ENCODE measurements at places on chromosomes 2 and 18.
A peak's percentile ranks its signal among the peaks of the same experiment; 100 is the strongest.

- no peak for DNase-seq
Observed at GRCh38 chr18:154151-154550, 4.2 kb upstream of the USP14 start.

DNA sequence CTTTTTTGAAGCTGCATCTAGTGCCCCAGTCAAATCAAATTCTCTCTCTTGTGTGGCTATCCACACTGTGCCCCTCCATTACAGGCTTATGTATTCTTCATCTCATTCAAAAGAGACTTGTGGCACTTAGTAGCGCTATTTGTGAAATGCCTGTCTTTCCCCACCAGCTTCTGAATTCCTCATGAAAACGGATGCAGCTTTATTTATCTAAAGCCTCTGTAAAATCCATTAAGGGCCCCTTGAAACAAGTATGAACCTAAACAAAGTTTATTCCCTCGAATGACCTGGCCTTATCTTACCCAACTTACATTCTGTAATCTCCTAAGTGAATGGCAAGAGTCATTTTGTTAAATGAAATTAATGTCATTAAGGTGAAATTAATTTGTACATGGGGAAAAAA lies 417.4 kb upstream of the PIK3C3 start:
- DNase-seq, result no peak

- no peak for DNase-seq
Observed at GRCh38 chr2:157900203-157900602, 24.1 kb upstream of the ACVR1 start.

GRCh38 chr2:148899638-148900318 lies 24.8 kb downstream of the KIF5C start:
- no peak for DNase-seq

- no peak for DNase-seq
Observed at GRCh38 chr2:234683950-234684349, 187.1 kb upstream of the ARL4C start.

DNA sequence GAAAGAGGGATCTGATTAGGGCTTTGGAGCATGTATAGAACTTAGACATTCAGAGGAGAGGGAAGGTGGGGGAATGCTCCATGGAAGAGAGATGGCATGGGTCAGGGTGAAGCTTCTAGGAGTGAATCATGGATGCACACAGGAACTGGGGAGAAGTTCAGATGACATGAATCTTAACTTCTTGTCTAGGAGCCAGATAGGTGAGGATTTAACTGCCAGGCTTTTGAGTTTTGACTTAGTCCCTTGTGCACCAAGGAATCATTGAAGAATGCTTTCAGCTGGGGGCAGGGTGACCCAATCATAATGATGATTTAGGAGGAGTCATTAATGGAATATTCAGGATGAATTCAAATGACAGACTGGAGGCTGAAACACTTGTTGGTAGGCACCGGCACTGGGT lies 48.7 kb downstream of the ACYP2 start:
- no peak for DNase-seq

DNA sequence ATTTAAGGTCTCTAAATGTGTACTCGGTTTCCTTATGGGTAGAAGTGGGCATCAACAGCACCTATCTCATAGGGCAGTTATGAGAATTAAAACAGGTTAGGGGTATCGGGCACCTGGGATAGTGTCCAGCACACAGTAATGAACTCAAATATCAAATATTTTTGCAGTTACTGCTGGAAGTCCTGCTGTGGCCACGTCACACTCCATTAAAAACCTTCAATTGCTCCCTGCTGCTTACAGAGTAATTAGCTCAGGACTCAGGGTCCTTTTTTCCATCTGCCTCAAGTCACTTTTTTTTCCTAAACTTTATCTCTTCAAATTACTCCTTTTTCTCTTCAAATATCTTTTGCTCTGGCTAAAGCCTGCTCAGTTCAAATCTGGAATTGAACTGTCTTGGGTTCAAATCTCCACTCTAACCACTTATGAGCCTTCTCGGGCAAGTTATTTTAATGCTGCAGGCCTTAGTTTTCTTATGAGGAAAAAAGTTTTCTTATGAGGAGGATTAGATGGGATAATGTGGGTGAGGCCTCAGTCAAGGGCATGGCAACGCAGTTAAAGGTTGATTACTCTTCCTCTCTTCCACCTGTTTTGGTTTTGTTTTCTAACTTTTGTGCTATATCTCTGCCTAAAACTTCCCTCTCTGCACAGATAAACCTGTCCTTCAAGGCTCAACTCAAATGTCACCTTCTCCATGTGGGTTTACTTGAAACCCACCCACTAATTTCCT lies 36.6 kb downstream of the SPRED2 start:
- DNase-seq, result no peak

DNA sequence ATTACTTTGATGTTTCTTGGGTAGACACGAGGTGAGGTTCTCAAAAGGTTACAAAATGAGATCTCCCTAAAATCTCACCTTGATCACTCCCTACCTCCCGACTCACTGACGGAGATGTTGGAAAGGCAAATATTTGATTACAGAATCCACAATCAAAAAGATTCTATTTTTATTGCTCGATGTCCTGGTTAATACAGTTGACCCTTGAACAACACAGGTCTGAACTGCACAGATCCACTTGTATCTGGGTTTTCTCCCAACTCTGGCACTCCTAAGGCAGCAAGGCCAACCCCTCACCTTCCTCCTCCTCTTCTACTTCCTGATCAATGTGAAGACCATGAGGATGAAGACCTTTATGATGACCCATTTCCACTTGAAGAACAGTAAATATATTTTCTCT lies 125.3 kb downstream of the C2orf74 start:
- DNase-seq, result no peak

DNA sequence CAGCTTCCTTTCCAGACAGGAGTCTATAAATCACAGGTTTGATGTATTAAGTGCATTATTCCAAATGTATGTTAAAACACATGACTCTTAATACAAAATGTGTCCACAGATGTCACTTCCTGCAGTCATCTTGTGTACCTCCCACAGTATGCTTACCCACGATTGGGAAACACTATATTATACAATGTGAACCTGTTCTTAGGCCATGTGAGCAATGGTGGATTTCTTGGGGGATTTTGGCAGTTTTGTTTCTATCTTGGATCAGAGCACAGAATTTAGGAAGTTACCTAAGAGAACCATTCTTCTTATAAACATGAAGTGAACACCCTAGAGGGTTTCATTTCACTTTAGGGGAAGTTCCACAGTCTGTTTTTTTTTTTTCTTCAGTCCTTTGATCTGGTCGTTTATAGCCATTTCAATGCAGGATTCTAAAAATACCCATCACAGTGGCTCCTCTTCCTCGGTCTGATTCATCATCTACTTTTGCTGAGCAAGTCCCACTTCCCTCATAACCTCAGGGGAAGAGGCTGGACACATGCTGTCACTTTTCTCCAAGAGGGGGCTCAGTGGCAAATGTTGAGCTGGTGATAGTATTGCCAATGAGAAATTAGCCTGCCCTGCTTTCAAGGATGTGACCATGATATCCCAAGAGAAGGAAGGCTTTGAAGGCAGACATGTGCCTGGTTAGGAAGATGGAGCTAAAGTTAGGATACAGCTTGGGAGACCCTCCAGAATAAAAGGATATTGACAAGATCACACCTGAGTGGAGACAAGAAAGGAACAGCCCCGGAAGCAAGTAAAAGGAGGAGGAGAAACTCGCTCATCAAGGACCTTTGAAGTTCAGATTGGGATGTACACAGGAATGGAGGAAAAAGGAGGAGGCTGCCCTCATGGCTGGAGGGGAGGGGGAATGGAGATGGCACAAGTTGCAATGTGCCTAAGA lies 22.6 kb downstream of the PLEK start:
- DNase-seq, result peak; percentile 75

DNA sequence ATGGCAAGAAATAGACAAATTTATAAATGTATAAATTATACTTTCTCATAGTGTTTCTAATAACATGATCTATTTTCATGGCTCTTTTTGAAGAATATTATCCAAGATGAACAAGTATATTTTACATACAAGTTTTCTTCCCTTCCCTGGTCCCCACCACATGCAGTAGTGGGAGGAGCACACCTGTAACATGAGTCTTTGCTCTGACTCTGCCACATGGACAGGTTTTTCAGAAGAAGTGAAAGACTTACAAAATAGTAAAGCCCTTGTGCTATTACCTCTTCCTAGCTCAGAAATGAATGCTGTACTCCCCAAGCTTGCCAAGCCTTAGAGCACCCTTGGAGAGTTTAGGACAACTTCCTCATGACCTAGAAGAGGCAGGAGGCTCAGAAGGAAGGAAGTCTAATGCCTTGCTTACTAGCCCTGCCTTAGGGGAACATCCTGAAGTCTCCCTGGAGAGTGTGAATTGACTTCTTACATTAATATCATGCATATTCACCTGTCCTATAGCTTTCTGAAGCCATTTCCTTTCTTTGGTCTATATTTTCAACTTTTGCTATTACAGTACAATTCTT lies 18.4 kb downstream of the MXD1 start:
- peak; percentile 35 for DNase-seq

DNA sequence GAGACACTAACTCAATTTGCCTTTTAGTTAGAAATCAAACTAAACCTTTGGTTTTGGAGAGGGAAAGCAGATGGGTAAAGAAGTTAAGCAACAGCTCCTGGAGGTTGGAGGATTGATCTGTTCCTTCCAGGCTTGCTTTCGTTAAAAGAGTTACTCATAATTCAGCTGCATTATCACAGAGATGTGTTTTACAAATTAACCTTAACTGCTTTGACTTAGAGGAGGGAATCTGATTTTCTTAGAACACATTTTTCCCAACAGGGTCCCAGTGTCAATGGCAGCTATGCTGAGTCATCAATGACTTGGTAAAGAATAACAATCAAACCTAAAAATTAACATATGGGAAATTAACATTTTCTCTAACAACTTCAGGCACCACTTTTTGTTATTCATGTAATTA lies 113.4 kb downstream of the COPS8 start:
- DNase-seq, result no peak

GRCh38 chr2:232520489-232520888 lies 301 bp downstream of the PRSS56 start:
- DNase-seq, result no peak

GRCh38 chr2:237870126-237870525 lies 10.7 kb downstream of the RAMP1 start:
- no peak for DNase-seq

- DNase-seq, result no peak
Observed at GRCh38 chr18:58303363-58303762, 259.3 kb downstream of the NEDD4L start.

DNA sequence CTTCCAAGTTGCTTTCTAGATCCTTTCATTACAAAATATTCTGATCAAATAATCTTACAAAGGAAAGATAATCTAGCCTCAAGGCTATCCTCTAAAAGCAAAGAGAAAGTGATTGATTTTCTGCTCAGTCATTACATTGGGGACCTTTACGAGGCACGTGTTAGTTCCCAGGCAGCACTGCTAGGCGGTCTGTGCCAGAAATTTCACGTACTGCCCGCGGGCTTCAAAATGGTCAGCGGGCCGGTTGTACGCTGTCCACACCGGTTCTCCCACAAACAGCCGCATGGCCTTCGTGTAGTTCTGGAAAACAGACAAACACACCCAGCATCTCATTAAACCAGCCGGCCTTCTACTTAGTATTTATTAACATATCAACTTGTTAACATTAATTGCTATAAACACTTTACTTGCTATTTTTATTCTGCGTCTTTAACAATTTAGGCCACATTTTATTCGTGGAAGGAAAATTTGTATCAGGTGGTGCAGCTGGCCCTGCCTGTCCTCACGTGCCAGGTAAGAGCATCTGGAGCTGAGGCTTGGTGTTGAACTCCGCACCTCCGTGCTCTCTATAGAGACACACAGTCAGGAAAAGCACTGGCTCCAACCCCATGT lies 20.4 kb downstream of the ADI1 start:
- DNase-seq, result no peak

GRCh38 chr18:45684341-45685115 lies 39.5 kb upstream of the SLC14A1 start:
- DNase-seq, result no peak

- DNase-seq, result no peak
Observed at GRCh38 chr2:164717000-164717803, 95.9 kb upstream of the GRB14 start.

GRCh38 chr2:217107480-217107879 lies 247.6 kb upstream of the TNP1 start:
- no peak for DNase-seq

- DNase-seq, result no peak
Observed at GRCh38 chr2:216371721-216372702, at the start of gene MARCHF4. TSS of gene MARCHF4 (minus strand) at chr2:216372483. CDS start at chr2:216370260, 2,223 bp downstream.

DNA sequence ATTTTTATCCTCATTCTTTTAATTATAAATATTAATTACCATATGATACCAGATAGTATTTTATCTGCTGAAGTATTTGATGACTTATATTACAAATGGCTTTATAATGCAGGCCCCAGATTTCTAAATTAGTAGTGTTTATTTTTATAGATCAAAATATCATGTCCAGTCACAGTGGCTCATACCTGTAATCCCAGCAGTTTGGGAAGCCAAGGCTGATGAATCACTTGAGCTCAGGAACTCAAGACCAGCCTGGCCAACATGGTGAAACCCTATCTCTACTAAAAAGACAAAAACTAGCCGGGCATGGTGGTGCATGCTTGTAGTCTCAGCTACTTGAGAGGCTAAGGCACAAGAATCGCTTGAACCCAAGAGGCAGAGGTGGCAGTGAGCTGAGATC lies 100.1 kb upstream of the ARHGAP15 start:
- no peak for DNase-seq

GRCh38 chr2:49754381-49754780 lies 600.1 kb upstream of the FSHR start:
- no peak for DNase-seq

DNA sequence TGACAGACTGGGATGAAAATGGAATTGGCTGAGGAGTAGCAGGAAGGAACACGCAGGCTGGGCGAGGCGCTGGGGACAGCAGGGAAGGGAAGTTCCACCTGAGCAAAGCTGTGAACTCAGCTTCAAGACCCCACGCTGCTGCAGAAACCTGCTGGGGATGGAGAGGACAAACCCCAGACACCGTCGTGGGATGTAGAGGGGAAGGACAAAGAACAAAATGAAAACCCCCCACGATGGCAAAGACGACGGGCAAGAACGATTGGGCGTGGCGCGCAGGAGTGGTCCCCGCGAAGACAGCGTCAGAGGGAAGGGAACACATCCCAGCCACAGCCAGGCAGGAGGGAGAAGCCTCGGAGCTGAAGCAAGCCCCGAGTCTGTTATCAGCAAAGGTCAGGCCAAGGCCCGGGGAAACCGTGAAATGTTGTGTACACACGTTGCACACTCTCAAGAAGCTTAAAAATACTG lies 222.9 kb downstream of the NDUFA10 start:
- no peak for DNase-seq

GRCh38 chr2:83104202-83104601 lies 1354.9 kb downstream of the SUCLG1 start:
- DNase-seq, result no peak

- no peak for DNase-seq
Observed at GRCh38 chr2:181953881-181954537, 31.6 kb upstream of the PPP1R1C start.

GRCh38 chr2:46843316-46843715 lies 72.3 kb downstream of the MCFD2 start:
- DNase-seq, result no peak

DNA sequence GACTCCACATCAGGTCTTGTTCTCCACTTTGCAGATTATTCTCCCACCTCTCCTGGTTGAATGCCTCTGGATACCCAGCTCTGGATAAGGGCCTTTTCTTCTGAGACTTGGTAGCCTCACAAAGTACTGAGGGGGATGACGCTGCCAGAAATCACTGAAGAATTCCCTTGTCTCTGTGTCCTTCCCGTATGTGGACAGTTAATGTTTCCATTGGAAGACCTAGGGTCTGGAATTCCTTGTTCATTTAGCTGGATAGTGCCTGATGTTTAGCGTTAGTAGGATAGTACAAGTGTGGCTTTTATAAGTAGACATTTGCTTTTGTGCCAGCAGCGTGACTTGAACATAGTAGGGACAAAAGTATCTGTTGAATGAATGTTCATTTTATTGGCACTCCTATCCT lies 76.9 kb downstream of the CLHC1 start:
- DNase-seq, result no peak
